Stimulated activated CD4-positive, alpha-beta T cell treated with anti-CD3 and anti-CD28 coated beads, Interleukin-4, amount 100 ng/mL, for 24 hours (primary cell): ENCODE measurements at places on chromosomes 13 and 19.

DNA sequence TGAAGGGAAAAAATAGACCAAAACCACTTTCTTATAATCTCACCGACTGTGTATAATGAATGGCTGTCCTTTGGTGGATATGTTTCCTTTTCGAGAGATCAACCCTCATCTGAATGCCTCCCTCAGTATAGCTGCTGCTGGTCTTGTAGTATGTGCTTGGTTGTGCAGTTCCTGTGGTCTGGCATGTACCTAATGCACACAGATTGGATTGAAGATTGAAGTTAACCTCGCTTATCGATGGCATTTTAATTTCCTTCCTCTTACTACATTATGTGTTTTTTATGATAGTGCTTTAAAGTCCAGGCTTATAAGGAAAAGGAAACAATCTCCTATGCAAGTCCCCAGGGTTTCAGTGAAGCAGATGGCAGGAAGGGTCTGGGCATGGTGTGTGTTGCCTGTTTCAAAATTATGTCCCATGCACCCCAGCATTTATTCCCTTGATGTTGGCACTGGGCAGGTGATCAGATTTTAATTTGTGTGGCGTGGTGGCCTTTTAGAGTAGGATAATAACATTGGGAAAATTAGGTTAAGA lies 334.1 kb downstream of the SHISA2 start:
- DNase-seq: no peak

DNA sequence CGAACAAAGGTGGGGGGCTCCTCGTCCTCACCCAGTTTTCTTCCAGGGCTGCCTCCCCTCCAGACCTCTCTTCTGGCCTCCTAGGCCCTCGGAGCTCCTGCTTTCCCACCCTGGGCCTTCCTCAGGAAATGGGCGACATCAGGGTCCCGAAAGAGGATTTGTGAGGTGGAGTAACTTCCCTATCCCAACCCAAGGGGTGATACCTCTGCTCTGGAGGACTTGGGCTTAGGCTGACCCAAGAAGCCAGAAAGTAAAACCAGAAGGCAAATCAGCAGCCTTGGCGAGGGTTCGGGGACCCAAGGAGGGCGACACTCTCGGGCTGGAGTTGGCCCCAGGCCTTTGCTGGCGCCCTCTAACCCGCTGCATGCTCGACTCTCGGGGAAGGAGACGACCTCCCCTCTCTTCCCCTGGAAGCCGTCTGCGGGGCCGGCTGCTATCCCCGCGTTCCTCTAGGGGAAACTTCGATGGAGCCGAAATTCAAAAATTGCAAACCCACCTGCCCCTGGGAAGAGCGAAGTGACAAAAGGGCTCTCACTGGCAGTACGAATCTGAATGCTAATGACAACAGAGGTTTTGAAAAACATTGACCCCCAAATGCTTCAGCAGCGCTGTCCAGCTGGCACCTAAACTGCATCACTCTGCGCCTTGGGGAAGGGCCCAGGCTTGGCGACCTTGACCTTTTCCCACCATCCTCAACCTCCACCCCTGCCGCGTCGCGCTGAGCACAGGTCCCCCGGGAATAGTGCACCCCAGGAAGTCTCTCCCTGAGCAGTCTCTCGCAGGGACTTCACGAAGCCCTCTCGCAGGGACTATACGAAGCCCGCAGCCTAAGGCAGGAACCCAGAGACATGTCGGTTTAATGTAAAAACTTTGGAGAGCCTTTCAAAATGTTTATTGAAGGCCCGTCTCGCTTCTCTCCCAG lies 2.4 kb downstream of the PDX1 start:
- no peak for DNase-seq

GRCh38 chr13:103803349-103803748 lies 737.1 kb upstream of the SLC10A2 start:
- DNase-seq: no peak

DNA sequence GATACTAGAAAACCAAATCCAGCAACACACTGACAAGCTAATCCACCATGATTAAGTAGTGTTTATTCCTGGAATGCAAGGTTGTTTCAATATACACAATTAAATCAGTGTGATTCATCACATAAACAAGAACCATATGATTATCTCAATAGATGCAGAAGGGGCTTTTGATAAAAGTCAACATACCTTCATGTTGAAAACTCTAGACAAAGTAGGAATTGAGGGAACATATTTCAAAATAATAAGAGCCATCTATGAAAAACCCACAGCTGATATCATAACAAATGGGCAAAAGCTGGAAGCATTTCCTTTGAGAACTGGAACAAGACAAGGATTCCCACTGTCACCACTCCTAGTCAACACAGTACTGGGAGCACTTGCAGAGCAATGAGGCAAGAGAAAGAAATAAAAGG lies 213.6 kb upstream of the CSNK1A1L start:
- DNase-seq: no peak

- no peak for DNase-seq
Measured at GRCh38 chr13:47539317-47539716, 461.8 kb downstream of the SUCLA2 start.

- DNase-seq: no peak
Measured at GRCh38 chr13:84352946-84353345, 470.7 kb upstream of the SLITRK1 start.
